ENCODE measurements at places on chromosomes 16 and 17. TPM values are rescaled to one million over a fixed set of nuclear protein-coding genes. Genes with fewer than 3 reads are reported as not detected.

ABCA3 gene
- total RNA-seq, result 0.26 TPM

SLFN12L gene
- total RNA-seq, result 0.16 TPM

KRT15 gene
- 0.63 TPM for total RNA-seq

KRTAP1-5 gene
- total RNA-seq, result not detected

ASGR1 gene
- total RNA-seq, result 1.6 TPM

FCSK gene
- total RNA-seq, result 9.6 TPM

KRTAP9-8 gene
- not detected for total RNA-seq

CBX2 gene
- 1.2 TPM for total RNA-seq

SMTNL2 gene
- total RNA-seq, result 0.47 TPM

SULT1A3 gene
- total RNA-seq, result 1.7 TPM

GAS2L2 gene
- not detected for total RNA-seq

CDH5 gene
- total RNA-seq, result under 0.01 TPM

GPR139 gene
- not detected for total RNA-seq

DHRS7C gene
- not detected for total RNA-seq

KRTAP4-2 gene
- not detected for total RNA-seq

POLR2C gene
- total RNA-seq, result 103 TPM

ELMO3 gene
- total RNA-seq, result 0.32 TPM

DNAH9 gene
- total RNA-seq, result not detected

MT3 gene
- total RNA-seq, result not detected

CEMP1 gene
- not detected for total RNA-seq

CAMKK1 gene
- total RNA-seq, result 10.3 TPM

Measured in bronchial smooth muscle cell (primary cell).